AG04449 (cell line): ENCODE measurements at places on chromosomes 3 and 15.

GRCh38 chr15:70266412-70267121 lies 168.8 kb upstream of the TLE3 start:
- no peak for DNase-seq

GRCh38 chr3:132083583-132084279 lies 48.9 kb upstream of the CPNE4 start:
- no peak for DNase-seq

- no peak for DNase-seq
These were observed 29.4 kb downstream of the GAP43 start for GRCh38 chr3:115652738-115653137.

GRCh38 chr15:62853841-62854225 lies 188.7 kb upstream of the TPM1 start:
- no peak for DNase-seq

DNA sequence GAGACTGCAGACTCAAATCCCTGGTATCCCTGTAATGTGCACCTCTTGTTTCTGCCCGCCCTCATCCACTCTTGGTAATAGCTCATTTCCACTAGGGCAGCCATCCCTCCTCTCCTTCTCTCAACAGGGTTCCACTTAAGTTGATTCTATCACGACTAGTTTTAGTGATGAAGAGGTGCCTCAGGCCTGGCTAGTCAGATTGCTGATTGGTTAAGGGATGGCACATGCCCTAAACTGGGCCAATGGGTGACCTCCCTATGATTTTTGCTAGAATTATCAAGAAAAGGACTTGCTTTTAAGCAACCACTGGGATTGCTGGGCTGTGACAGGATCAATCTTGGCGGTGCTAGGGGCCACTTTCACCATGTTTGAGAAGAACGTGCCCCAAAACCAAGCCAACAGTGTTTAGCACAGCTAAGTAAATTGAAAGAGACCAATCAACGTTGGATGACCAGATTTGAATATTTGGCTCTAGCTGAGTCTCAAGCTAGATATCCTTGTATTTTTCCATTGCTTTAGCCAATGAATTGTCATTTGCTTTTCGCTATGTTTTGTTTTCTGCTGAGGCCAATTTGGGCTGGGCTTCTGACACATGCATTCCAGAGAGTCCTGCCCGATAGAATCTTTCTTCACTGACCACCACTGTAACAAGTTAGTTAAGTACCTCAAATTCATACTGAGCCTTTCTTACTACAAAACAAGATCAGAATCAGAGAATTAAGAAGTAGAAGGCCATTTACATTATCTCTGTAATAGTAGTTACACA lies 131.0 kb downstream of the PDZRN3 start:
- no peak for DNase-seq

GRCh38 chr3:65824166-65824565 lies 214.6 kb downstream of the MAGI1 start:
- no peak for DNase-seq

DNA sequence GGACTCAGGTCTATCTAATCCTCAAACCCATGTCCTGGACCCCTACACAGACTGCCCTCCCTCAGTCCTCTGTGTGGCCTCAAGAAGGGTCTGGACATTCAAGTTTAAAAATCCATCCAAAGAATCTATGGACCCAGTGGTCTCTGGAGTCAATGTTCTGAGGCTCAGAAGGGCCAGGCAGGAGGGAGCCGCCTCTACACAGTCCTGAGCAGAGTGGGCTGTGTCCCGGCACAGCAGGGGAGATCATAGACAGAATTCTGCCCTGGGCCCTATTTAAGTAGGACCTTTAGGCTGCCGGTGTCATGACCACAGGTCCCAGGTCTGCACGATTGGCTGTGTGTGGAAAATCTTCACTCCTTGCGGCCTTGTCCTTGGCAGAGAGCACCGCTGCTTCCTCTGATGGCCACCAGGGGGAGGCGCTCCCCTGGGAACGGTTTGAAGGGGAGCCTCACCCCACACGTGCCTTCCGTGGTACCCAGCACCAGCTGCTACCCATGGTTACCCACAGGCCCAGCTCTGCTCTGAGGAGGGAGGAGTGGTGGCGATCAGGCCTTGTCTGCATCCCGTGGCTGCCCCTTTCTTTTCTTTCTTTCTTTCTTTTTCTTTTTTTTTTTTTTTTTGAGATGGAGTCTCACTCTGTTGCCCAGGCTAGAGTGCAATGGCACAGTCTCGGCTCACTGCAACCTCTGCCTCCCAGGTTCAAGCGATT lies 37.9 kb downstream of the CHRD start:
- no peak for DNase-seq

DNA sequence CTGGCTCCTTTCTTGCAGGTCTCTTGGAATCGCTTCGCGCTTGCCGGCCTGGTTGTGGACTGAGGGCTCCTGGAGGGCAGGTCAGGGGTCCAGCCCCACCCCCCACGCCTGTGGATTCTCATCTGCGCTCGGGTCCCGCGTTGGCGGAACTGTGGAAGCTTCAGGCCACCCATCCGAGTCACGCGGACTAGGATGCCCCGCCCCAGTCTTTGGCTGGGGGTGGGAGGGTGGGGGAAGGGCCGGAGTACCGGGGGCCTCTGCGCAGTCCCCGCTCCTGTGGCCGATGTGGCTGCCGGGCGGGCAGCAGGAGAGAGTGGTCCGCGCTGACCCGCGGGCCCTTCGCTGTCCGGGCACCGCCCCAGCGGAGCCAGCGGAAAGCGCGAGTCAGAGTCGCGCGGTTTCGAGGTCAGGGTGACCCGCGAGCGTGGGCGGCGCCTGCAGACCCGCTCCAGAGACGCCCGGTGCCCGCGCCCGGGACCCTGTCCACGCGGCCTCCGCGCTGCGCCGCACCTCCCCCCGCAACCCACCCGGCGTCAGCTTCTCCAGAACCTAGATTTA lies 114.2 kb downstream of the KLF13 start:
- no peak for DNase-seq

GRCh38 chr3:53890726-53891475 lies 758 bp downstream of the SELENOK start:
- DNase-seq: no peak

- DNase-seq: no peak
These were observed 8.1 kb downstream of the WDR82 start for GRCh38 chr3:52270252-52270754.

DNA sequence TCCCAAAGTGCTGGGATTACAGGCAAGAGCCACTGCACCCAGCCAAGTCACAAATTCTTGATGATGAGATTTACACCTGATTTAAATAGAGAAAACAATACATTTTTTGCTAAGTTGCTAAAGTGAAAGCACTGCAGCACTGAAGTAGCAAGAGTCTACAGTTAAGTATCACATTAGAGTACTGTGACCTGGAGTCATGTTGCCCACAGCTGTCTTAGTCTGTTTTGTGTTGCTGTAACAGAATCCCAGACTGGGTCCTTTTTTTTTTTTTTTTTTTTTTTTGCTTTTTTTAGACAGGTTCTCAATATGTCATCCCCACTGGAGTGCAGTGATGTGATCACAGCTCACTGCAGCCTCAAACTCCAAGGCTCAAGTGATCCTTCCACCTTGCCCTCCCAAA lies 23.2 kb upstream of the GNB4 start:
- no peak for DNase-seq
